ENCODE measurements at places on chromosomes 2 and 18. TPM values are rescaled to one million over a fixed set of nuclear protein-coding genes. Genes with fewer than 3 reads are reported as not detected.

Gene ICA1L
- total RNA-seq, result 1.7 TPM

GRCh38 chr2:101623031-101623521 lies 74.4 kb upstream of the MAP4K4 start:
- no peaks in the 10 kb centered on the region for H3K27me3 ChIP-seq
- no peak overlapping the region for H3K4me3 ChIP-seq
- no peak overlapping the region for H3K27ac ChIP-seq
- H3K36me3 ChIP-seq, result no peaks in the 10 kb centered on the region
- no peak for DNase-seq

Gene RTP5
- total RNA-seq, result not detected

Gene TFCP2L1
- 1.5 TPM for total RNA-seq

Gene WNT10A
- 0.08 TPM for total RNA-seq

Gene PER2
- 4.0 TPM for total RNA-seq

DNA sequence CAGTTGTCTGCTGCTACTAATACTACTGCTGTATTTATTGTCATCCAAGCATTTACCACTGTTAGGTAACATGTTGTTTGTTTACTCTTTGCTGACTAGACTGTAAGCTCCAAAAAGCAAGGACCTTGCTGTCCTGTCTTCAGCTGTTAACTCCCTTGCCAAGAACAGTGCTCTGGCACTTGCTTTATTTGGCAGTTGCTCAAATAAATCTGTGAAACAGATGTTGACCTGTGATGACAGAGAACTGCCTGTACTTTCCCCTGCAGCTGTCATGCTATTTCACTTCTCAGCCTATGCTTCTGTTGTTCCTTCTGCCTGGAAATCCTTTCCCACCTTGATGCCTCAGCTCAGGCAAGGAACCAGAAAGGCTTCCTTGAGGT lies 181.2 kb downstream of the ATAD2B start:
- H3K27me3 ChIP-seq, result no peaks in the 10 kb centered on the region
- no peak overlapping the region for H3K27ac ChIP-seq
- no peak for DNase-seq
- no peak overlapping the region for H3K4me3 ChIP-seq
- H3K4me1 ChIP-seq, result peaks cover 3% of the 10 kb centered on the region
- peaks cover 3% of the 10 kb centered on the region for H3K36me3 ChIP-seq

GRCh38 chr2:10482913-10483312 lies 34.8 kb upstream of the ODC1 start:
- H3K4me3 ChIP-seq, result no peak overlapping the region
- no peak for DNase-seq

- H3K27me3 ChIP-seq, result no peaks in the 10 kb centered on the region
- no peak overlapping the region for H3K4me3 ChIP-seq
- no peaks in the 10 kb centered on the region for H3K36me3 ChIP-seq
- H3K4me1 ChIP-seq, result no peaks in the 10 kb centered on the region
Observed at GRCh38 chr2:156021146-156022040, 311.1 kb downstream of the NR4A2 start.

Measured in liver (tissue), 10 donors.